HS-5 (cell line): ENCODE measurements at places on chromosomes 5 and 9.

DNA sequence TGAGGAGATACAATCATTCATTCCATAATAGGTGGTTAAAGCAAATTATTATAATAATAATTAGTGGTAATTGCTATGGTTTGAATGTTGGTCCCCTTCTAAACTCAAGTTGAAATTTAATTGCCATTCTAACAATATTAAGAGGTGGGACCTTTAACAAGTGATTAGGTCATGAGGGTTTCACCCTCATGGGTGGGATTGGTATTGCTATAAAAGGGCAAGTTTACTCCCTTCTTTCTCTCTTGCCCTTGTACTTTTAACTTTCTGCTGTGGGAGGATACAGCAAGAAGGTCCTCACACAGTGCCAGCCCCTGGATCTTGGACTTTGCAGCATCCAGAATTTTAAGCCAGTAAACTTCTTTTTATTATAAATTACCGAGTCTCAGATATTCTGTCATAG, 101.9 kb upstream of the PARP8 start:
- DNase-seq, result no peak

DNA sequence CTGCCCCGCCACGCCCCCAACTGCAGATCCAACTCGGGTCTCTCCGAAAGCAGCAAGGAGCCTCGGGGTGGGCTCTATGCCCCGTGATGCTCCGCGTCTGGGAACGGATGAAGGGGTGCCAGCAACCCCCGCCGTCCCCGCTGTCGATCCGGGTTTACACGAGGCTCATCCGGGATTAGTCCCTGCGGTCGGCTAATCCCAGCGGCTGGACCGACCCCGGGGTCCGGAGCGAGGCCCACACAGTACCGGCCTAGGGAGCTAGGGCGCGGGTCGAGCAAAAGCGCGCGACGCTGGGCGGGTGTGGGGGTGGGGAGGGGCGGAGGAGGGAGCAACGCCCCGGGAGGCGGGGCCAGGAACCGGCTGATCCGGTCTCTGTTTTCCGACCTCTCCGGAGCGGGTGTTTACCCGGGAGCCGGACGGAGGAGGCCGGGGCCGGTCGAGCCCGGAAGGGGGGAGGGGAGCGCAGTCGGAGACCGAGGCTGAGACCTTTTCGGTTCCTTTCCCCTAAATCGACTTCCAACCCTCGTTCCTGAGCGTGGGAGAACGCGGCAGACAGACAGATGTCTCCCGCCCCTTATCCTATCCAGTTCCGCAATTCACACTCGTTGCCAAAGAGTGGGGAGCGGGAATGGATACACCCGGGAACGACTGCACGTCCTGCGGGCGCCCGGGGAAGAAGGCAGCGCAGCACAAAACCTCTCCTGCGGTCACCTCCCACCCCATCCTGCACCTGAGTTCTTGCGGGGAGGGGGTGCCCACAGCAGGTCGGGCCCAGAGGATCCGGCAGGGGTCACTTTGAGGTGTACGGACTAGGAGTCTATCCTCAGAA, 28.6 kb downstream of the PCDH1 start:
- peak; percentile 30 for DNase-seq

DNA sequence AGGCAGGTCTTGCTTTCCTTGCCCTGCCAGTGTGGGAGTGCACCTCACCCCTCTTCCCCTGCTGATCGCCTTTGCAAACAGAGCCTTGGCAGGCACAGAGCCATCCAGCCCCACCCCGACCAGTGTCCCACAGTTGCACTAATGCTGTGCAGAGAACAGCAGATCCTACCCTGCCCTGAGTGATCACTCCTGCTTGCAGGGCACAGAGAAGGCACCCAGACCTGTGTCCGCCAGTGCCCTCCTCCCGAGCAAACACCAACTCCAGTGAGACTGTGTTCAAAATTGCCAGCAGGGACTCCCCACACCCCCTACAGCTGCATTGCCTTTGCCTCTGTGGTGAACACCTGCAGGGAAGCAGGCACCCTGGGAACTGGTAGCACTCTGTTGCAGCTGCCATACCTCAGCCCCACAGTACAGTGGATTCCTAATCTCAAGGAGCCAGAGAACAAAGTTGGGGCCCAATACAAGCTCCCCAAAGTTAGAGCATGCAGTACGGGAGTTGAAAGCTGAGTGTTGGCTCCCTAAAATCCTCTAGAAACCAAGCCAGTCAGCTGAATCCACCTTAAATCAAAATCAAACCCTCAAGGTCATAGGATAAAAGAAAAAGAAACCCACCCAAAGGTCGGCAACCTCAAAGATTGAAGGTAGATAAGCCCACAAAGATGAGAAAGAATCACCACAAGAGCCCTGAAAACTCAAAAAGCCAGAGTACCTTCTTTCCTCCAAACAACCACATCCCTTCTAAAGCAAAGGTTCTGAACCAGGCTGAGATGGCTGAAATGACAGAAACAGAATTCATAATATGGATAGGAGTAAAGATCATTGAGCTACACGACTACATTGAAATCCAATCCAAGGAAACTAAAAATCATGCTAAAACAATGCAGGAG, 92.9 kb upstream of the PIK3R1 start:
- DNase-seq, result no peak

DNA sequence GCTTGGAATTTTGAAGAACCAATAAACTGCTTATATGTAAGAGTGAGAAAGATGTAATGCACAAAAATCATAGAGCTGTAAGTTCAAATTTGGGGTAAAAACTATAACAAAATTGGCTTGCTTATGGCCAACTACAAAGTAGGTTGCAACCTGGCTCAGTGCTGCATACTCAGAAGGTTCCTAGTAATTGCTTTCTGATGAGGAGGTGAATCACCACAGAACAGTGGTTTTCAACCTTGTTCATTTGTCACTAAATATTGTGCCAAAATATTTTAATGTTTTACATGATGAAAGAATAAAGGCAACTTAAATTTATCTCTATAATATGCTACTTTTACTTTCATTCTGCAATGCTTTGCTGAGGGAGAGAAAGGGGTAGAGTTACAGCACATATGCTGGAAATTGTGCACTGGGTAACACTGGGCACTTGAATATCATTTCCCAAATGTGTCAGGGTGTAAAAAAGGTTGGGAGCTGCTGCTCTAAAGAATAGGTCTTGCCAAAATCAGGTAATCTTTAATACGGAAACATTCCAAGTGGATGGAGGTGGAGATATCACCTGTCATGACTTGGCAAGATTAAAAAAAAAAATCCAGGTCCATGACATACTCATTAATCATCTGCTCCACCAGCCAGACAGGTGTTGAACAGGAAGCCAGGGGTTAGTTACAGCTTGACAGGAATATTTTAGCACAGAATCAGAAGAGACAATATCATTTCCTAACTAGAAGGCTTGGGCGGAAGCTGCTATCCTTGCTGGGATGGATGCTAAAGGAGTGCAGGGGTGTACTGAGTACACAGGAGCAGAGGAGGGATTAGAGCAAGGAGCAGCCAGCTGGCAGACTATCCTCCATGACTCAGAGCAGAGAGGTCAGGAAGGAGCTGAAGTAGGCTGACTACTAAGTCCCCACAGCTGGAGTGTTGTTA, 34.6 kb upstream of the CCL21 start:
- no peak for DNase-seq

- DNase-seq, result no peak
Observed at GRCh38 chr5:58746321-58746720, 163.4 kb downstream of the RAB3C start.
